ENCODE measurements at places on chromosomes 7 and 10.
A peak's percentile ranks its signal among the peaks of the same experiment; 100 is the strongest.

DNA sequence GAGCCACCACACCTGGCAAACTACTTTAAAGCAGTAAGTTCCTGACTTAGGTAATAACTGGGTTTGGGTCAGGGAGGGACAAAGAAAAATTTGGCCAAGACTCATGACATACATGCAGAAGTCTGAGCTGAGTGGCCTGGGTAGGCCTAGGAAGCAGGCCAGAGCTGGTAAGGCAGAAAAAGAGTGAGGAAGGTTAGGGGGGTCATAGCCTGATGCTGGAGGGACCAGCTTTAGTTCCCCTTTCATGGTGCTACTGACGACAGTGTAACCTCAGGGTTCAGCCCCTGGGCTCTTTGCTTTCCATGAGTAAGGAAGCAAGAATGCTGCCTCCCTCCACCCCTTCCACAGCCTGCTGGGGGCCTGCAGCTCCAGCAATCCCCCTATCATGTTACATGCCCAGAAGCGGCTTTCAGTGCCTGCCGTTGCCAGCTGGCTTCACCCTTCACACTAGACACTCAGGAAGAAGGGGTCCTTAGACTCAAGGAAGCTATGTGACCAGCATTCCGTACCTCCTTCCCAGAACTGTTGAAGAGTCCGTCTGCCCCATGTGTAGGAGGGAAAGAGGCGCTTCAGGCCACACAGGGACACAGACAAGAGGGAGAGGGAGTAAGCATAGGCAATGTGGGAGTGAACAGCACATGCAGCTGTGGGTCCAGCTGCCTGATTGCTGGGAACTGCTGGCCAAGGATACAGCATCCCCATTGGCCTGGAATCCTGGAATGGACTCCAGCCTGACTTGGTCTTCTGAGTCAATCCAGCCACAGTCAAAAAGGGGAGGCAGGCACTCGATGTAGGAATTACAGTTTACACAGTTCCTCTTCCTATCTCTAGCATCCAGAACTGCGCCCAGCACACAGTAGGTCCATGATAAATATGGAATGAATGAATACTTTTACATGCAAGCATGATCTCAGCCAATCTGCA is 4.1 kb upstream of the PLAU start:
- peak; percentile 96 for DNase-seq

DNA sequence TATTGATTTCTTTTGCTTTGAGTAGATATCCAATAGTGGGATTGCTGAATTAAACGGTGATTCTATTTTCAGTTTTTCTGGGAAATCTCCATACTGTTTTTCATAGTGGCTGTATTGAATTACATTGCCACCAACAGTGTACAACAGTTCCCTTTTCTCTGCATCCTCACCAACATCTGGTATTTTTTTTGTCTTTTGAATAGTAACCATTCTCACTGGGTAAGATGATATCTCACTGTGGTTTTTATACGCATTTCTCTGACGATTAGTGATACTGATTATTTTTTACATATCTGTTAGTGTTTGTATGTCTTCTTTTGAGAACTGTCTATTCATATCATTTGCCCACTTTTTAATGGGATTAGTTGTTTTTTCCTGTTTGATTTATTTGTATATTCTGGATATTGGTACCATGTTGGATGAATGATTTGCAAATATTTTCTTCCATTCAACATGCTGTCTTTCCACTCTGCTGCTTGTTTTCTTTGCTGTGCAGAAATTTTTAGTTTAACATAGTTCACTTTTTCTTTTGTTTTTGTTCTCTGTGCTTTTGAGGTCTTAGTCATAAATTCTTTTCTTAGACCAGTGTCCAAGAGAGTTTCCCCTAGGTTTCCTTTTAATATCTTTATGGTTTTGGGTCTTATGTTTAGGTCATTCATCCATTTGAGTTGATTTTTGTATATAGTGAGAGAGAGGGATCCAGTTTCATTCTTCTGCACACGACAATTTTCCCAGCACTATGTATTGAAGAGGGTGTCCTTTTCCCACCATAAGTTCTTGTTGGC is 584.7 kb downstream of the PHTF2 start:
- DNase-seq: no peak

DNA sequence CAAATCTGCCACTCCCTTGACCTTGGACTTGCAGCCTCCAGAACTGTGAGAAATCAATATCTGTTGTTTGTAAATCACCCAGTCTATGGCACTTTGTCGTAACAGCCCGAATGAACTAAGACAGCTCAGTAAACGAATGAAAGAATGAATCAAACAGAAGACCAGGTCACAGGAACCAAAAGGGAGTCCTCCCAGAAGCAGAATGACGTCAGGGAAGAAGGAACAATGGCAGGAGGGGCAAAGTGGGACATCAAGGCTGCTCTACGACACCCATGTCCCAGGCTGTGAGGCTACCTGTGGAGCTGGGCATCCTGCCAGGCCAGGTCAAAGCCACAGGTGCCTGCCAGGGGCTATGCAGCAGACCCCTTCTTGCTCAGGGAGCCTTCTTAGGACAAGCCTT is 267.2 kb upstream of the PFKP start:
- DNase-seq: no peak

GRCh38 chr7:133861876-133862275 is 265.3 kb upstream of the LRGUK start:
- DNase-seq: no peak

GRCh38 chr7:20560325-20561180 is 54.9 kb upstream of the ABCB5 start:
- no peak for DNase-seq
